ENCODE measurements at places on chromosomes 11 and 22.

DNA sequence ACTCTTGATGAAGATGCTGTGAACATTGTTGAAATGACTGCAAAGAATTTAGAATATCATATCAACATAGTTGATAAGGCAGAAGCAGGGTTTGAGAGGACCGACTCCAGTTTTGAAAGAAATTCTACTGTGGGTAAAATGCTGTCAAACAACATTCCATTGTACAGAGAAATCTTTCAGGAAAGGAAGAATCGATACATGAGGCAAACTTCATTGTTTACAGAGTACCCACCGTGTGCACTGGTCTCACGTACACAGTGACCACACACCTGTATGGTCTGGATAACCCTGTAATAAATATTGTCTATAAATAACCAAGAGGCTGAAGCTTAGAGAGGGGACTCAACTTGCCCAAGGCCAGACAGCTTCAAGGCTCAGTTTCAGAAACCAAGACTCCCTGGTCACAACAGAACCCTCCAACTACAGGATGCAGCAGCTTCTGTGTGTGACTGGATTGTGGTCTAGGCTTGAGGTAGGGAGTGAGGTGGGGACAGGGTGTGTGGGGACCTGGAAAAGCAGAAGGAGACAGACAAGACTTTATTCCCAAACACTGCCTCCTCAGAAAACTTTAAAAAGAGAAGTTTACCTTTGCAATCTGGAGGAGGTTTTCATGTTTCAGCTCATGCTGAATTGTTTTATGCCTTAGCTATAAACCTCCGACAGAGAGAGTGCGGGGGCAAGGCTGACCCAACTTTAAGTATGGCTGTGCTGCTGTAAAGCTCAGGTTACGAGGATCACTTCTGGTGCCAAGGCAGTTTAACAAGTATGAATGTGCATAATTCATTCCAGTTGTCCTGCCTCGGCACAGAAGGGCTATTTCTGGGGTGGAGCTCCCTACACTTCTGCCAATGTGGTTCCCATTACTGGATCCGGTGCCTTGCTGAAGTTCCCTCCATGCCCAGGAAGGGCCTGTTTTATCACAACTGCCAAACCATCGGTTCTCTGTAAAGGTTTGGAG is 372.6 kb upstream of the NARS2 start:
- DNase-seq = no peak

DNA sequence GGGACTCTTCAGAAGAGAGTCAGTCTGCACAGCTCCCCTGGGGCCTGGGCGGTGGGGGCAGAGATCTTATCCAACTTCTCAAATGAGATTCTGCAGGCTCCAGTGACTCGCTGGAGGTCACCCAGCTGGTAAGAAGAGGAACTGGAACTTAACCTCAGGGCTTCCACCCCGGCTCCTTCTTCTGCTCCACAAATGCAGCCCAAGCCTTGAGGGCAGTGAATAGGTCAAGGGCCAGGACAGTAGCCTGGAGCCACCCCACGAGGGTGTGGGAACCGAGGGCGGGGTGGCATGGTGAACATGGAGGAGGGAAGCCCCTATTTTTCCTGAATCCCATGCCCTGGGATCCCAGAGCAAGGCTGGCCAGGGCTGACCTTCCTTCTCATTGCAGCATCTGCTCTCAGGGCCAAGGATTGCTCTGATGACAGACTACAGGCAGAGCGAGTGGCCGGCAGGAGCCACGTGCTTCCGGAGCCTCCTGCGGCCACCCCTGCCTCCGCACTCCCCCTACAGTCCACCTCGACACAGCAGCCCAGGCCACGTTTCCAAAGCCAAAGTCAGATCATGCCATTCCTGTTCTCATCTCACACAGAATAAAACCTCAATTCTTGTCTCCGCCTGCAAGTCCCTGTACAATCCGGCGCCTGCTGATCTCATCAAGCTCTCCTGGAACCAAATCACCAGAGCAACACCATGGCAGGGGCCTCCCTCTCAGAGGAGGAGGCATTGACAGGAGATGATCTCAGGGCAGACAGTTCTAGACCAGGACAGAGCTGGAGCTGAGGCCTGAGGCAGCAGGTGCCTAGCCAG is 21.1 kb upstream of the UPK3A start:
- no peak for DNase-seq

DNA sequence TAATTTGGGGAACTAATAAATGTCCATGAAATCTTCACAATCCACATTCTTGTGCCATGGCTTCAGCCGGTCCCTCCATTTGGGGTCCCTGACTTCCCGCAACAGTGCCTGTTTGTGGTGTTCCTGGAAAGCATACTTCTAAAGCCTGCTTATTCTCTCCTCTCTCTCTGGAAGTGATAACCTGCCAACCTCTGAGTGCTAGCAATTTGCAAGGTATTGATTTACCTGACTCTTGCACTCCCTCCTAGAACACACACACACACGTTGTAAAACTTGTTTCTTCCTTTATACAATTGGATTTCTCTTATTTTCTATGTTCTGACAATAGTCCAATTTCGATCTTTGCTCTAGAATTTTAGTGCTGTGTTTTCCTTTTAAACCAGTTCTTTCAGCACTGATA is 58.5 kb downstream of the NXPE2 start:
- DNase-seq = no peak

GRCh38 chr11:10762913-10763421 is 11.9 kb downstream of the CTR9 start:
- no peak for DNase-seq

DNA sequence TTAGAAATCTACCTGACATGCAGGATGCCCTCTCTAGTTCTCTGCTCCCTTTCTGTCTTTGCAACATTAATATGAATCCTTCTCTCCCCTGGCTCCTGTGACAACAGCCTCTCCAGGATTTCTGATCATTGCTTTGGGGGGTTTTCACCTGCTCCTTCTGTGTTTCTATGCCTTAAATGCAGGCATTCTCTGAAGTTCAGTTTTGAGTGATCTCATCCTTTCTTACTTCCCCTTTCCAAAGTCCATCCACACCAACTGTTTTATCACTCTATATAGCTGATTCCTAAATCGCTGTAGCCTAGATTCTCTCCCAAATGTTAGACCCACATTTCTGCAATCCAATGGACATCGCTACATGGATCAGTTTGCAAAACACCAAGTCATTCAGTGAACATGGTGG is 330.7 kb upstream of the NCAM1 start:
- DNase-seq = no peak

GRCh38 chr11:46900091-46900746 is 18.1 kb downstream of the LRP4 start:
- DNase-seq = no peak

DNA sequence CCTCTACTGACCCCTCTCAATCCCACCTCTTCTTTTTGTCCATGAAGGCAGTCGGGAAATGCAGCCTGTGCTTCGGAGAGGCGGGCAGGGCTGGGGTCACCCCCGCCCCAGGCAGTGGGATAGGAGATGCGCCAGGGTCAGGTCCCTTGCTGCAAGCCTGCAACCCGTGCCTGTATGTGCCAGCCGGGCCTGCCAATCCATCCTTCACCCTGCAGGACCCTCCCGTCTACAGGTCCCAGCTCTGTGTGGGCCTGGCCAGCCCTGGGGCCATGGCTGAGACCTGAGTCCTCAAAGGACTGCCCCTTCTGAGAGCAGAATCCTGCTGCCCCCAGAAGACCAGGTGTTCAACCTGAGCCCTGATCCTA is 10.9 kb downstream of the ASCL2 start:
- DNase-seq = no peak

GRCh38 chr11:92601048-92601447 is 368.4 kb upstream of the MTNR1B start:
- DNase-seq = no peak

- peak; percentile 32 for DNase-seq
Observed at GRCh38 chr11:133834682-133835592, 10.4 kb downstream of the SPATA19 start.

GRCh38 chr11:80136991-80137390 is 696.2 kb upstream of the TENM4 start:
- no peak for DNase-seq

DNA sequence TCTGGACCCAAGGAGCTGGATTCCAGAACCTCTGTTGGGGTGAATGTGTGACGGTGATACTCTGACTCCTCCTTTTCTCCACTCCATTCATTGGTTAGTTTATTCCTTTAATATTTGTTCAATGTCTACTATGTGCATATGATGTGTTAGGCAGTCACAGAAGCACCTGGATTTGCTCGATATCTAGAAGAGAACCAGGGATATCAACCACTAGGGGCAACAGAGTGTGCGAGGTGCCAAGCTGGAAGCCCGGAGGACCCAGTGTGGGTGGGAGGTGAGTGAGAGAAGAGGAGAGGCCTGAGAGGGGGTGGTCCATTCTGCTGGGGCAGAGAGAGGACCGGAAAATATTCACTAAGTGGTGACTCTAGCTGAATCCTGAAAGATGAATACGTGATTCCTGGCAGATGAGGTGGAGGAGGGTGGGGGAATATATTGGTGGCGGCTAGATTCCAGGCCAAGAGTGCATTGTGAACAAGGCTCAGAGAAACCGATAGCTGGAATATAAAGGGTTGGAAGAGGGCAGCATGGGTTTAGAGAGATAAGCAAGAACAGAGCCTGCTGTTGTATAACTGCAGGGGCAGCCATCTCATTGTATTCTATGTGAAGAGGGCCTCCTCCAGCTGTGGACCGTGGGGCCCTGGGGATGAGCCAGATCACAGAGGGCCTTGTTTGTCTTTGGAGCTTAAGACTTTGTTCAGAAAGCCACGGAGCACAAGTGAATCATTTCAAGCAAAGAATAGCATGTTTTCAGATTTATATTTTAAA is 6.9 kb upstream of the TIMP3 start:
- no peak for DNase-seq

GRCh38 chr11:104610635-104611034 is 287.6 kb downstream of the CASP12 start:
- no peak for DNase-seq

- DNase-seq = no peak
Observed at GRCh38 chr11:30436801-30437200, 113.9 kb downstream of the ARL14EP start.

GRCh38 chr11:62017878-62018655 is 50.6 kb upstream of the FTH1 start:
- DNase-seq = no peak

DNA sequence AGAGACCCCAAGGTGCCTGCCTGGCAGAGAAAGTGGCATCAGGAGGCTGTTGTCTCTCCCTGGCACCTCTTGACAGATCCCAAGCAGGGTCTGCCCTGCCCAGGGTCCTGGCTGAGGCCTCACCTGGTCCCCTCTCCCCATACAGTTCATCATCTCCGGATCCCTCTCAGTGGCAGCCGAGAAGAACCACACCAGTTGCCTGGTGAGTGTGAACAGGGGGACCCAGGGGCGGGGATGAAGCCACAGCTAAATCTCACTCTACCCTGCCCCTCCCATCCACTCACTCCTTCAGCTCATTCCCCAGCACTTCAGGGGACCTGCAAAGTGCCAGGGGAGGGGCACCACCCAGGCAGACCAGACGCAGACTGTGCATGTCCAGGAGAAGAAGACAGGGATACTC is 14.0 kb upstream of the MS4A10 start:
- no peak for DNase-seq

- no peak for DNase-seq
Observed at GRCh38 chr11:132056689-132057088, 686.3 kb downstream of the NTM start.

GRCh38 chr11:124297921-124298320 is 15.8 kb downstream of the OR8D1 start:
- DNase-seq = no peak

DNA sequence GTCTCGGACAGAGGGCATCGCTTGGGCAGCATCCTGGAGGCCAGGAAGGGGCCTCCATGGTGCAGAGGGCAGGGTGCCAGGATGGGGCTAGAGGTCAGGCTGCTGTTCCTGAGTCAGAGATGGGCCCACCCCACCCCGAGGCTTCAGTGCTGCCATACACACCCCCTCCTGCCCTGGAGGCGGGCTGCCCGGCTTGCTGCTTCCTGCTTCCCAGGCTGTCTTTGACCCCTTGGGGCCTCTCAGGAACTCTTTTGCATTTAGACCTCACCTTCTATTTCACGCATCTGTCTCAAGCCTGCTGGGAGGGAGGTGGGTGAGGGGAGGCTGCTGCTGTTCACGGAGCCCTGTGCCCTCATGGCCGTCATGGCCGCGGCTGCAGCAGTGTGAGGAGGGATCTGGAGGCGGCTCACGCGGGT is 6.6 kb upstream of the GRAMD4 start:
- no peak for DNase-seq
